B cell (primary cell): ENCODE measurements at places on chromosomes 12 and 14. TPM values are rescaled to one million over a fixed set of nuclear protein-coding genes. Genes with fewer than 3 reads are reported as not detected.

The TMTC2 gene
- polyA plus RNA-seq = 2.1 and 2.4 TPM in 2 replicates

The LRP6 gene
- 0.32 and 0.34 TPM in 2 replicates for polyA plus RNA-seq

The MIP gene
- not detected in 2 replicates for polyA plus RNA-seq

The STXBP6 gene
- 0.01 TPM in 1 of 2 replicates, not detected in the other for polyA plus RNA-seq

The MLH3 gene
- 4.2 and 6.7 TPM in 2 replicates for polyA plus RNA-seq

The TDRD9 gene
- 1.1 TPM in 1 of 2 replicates, not detected in the other for polyA plus RNA-seq

The TMEM63C gene
- polyA plus RNA-seq = 0.59 and 0.63 TPM in 2 replicates

DNA sequence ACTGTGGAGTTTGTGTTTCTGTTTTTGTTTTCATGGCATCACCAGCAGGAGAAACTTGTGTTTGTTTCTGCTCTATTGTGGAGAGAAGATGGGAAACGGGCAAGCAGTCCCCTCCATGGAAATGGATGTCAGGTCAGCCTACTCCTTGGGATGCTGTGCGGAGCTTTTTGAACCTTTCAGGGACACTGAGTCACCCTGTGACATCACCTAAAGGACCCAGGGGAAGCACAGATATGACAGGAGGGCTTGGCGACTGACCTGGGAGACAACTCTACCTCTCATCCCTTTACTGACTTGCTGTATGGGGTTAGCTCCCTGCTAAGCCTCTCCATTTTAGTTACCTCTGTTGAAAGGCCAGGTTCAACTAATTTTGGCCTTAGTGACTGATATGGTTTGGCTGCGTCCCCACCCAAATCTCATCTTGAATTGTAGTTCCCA is 706.9 kb upstream of the TMEM132C start:
- DNase-seq = no peak

DNA sequence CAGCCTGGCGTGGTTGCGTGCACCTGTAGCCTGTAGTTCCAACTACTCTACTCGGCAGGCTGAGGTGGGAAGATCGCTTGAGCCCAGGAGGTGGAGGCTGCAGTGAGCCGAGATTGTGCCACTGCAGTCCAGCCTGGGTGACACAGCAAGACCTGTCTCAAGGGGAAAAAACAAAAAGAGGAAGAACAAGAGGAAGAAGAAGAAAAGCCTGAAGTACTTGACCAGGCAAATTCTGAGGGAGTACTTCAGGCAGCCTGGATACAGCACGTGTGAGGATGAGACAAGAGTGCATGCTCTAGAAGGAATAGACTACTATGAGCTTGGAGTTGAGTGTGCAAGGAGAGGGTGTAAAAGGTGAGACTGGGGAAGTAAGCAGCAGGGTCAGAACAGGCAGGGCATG is 1.8 kb downstream of the GDF3 start:
- DNase-seq = no peak

DNA sequence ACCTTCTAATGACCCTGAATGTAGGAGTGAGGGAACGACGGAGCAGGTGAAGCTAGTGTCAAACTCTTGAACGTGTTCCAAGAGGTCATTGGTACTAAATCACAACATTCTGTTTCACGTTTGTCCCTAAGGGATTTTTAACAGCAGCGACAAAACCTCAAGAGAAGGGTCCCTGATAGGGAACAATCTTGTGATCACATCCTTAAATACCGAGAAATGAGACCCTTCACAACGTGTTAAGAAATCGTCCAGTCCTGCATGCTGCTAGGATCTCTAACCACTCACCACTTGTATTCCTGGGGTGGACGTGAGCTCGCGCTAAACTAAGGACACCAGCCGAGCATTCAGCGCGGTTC is 134.1 kb upstream of the KRAS start:
- DNase-seq = no peak

DNA sequence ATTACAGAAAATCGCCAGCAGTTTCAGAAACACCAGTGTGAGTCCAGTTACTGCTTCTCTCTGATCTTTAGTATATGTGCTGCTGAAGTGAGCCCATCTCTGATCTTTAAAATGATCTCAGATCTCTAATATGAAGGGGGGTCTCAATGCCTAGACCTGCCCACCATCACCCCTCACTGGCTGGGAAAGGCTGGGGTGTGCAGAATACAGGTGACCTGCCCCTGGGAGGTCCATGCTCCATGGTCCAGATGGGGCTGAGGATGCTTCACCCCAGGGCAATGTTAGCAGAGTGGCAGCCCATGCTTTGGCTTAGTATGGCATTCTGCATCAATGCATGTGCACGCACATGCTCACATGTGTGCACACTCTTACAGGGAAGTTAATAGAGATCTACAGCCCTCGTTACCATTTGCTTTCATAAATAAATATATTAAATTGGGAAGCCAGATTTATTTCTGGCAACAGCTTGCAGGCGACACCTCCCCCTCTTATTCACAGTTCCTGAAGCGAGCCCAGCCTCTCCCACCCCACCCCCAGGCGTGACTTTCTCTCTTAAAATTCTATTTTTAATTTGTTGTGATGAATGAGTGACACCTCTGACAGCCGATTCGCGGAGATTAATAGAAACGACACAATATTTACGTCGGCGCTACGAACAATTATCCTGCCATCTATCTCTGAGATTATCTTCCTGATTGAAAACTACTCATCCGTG is 104.7 kb upstream of the ESRRB start:
- no peak for DNase-seq

- no peak for DNase-seq
Measured at GRCh38 chr12:34341362-34341733, 319.1 kb downstream of the ALG10 start.

GRCh38 chr12:120132863-120133385 is 16.4 kb upstream of the RAB35 start:
- DNase-seq = peak; percentile 75

GRCh38 chr12:105330931-105331804 is 677 bp downstream of the C12orf75 start:
- peak; percentile 53 for DNase-seq

- no peak for DNase-seq
Measured at GRCh38 chr14:35506927-35507326, 27.0 kb upstream of the INSM2 start.

DNA sequence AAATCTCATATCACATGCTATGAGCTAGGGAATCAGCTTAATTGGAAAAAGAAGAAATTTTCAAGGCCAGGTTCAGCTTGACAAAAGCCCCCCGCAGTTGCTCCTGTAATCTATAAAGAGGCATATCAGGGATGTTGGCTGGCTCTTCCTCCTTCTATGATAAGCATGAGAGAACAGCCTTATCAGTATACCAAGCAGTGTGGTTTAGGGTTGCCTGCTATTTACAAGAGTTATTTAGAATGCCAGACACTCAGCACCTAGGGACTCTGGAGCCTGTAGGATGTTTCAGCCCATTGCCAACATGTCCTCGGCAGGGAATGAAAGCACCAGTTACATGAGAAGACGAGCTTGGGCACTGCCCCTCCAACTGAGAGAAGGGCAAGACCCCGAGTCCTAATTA is 89.5 kb upstream of the TMPO start:
- no peak for DNase-seq

GRCh38 chr14:106843951-106844483 is 1317.6 kb downstream of the TMEM121 start:
- DNase-seq = peak; percentile 70

GRCh38 chr12:53710091-53710490 is 17.2 kb downstream of the CALCOCO1 start:
- DNase-seq = no peak

GRCh38 chr12:104466709-104467345 is 10.1 kb downstream of the CHST11 start:
- DNase-seq = no peak
